ENCODE measurements at places on chromosomes 6 and 20.

DNA sequence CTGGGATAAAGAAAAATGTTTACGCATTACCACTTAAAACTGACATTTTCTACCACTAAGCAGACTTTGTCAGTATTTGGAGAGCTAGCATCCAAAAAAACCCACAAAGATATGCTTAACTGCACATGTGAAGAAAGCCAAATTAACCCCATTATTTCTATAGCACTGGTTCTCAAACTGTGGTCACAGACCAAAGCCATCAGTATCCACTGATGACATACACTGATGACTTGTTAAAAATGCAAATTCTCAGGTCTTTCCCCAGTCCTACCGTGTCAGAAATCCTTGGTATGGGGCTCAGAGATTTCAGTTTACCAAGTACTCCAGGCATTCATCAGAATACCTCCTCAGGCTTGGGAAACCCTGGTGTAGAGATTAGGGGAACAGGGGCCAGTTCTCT lies 230.2 kb downstream of the PTPRK start:
- no peak for DNase-seq

- no peak for DNase-seq
Measured at GRCh38 chr6:107800564-107801164, 23.4 kb downstream of the SCML4 start.

- DNase-seq = no peak
Measured at GRCh38 chr20:32287231-32287638, 9.8 kb downstream of the KIF3B start.

DNA sequence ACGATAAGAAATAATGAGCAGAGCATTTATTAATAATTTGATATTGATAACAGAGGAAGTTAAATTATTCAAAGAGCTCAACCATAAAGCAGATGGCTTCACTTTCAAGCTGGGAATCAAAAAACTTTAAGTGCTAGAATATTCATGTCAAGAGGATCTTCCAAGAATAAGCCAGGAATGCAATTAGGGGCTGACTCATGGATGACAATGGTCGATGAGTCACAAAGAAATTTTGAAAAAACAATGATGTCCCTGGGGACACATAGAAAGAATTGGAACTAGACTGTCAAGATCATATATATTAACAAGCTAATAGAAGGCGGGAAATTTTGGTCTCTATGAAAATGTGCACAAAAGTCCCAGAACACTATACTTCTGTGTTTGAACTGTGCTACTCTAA lies 304.1 kb downstream of the LAMA2 start:
- DNase-seq = no peak

DNA sequence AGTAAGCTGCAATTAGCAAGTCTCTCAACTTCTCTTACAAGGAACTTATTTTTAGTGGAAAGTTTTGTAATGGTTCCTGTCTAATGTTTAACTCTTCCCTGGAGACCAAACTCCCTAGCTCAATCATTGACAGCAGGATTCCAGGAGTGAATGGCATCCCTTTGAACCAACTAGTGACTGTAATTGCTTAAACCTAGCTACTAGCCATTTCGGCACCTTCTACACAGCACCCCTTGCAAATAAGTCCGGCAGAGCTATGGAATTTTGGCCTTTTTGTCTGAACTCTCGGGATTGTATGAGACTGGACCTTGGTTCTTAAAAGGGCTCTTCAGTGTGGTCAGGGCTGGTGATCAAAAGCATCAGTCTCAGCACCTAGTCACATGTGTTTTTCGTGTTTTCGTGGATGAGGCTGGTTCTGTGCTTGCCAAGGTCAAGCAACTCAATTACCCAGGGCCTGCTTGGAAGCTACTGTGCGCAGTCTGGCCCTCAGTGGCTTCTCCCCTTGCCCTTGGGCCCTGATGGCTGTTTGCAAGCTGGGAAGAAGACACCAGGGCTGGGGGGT lies 135.3 kb upstream of the NEDD9 start:
- no peak for DNase-seq

- DNase-seq = no peak
Measured at GRCh38 chr6:136666041-136666440, 115.8 kb upstream of the MAP7 start.

GRCh38 chr20:57389695-57390603 lies 1.2 kb upstream of the RBM38 start:
- no peak for DNase-seq

DNA sequence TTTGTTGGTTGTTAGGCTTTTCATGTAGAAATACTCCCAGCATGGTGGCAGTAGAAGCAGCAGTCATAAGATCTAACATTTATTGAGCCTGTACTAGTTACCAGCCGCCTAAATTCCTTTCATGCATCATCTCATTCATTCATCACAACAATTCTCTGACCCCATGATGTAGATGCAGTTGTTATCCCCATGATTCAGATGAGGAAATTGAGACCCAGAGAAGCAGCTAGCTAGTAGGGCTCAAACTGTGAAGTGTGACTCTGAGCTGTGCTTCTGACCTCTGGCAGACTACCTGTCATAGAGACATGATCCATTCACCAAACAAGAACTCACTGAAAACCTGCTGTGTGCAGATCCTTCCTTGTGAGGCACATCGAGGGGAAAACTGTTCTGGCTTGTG lies 16.9 kb downstream of the RREB1 start:
- DNase-seq = no peak

DNA sequence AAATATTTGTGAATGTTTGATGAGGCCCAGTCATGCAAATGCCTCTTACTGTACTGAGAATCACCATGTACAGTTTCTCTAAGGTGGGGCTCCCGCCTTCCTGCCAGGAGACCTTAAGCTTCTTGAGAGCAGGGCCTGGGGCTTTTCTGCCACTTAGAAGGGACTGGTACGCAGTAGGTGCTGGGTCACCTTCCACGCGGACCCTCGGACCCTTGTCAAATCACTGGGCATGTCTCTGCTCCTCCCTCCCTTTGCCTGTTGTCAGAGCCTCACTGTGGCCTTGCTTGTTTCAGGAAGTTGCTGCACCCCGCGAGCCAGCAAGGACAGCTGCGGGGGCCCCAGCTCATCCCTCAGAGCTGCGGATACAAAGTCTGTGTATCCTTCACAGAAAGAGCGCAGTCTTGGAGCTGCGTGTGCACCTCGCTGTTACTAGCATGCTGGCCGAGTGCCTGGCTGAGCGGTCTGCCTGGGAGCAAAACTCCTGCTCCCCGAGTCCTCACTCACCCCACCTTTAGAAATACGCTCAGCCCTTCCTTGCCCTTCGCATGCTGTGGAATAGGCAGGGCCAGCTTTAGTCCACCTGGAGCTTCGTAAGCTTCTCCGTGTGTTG lies 30.7 kb upstream of the IRF4 start:
- no peak for DNase-seq

DNA sequence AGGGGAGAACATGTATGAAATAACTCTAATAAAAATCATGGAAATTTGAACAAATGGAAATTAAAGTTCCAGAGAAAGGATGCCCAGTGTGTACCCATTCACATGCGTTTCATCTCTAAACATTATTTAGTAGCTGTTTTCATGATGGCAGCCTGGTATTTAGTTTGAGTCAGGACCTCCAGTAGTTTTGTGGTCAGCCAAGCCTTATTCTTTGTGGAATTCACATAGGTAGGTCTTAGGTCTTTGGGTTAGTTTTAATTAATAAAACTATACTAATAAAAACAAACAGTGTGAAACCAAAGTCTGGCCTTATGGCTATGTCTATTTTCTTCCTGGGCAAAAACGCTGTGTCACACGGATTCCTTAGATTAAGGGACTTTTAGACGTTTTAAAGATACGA lies 137.8 kb downstream of the FOXC1 start:
- DNase-seq = no peak

DNA sequence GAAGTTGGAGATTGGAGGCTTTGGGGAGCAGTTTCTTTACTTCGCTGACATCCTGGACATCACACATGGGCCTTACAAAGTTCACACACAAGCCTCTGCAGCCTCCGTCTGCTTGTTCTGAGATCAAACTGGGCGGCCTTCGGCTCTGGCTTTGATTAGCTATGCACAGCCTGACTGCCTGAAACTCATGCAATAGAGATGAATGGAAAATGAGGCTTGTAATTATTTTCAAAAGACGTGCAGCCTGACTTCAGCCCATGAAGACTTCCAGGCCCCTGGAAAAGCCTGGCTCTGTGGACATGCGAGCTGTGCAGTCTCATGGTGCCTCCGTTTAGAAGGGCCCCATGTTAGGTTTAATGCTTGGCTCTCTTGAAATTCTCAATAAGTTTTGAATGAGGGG lies 480.5 kb upstream of the SULF2 start:
- DNase-seq = no peak

GRCh38 chr6:157063176-157063905 lies 260.0 kb downstream of the TMEM242 start:
- DNase-seq = no peak

GRCh38 chr6:21384216-21384615 lies 209.3 kb upstream of the SOX4 start:
- no peak for DNase-seq

DNA sequence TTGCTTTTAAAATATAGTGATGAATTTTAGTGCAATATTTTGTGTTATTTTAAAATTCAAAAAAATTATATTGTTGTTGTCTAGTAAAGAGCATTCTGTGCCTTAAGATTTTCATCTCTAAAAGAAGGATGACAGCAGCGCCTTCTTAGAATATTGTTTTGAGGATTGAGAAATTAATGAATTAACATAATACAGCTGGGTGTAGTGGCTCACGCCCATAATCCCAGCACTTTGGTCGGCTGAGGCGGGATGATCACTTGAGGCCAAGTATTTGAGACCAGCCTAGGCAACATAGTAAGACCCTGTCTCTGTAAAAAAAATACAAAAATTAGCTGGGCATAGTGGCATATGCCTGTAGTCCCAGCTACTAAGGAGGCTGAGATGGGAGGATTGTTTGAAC lies 6.8 kb downstream of the TIAM2 start:
- DNase-seq = no peak

GRCh38 chr6:12265791-12266190 lies 24.4 kb upstream of the EDN1 start:
- DNase-seq = no peak

DNA sequence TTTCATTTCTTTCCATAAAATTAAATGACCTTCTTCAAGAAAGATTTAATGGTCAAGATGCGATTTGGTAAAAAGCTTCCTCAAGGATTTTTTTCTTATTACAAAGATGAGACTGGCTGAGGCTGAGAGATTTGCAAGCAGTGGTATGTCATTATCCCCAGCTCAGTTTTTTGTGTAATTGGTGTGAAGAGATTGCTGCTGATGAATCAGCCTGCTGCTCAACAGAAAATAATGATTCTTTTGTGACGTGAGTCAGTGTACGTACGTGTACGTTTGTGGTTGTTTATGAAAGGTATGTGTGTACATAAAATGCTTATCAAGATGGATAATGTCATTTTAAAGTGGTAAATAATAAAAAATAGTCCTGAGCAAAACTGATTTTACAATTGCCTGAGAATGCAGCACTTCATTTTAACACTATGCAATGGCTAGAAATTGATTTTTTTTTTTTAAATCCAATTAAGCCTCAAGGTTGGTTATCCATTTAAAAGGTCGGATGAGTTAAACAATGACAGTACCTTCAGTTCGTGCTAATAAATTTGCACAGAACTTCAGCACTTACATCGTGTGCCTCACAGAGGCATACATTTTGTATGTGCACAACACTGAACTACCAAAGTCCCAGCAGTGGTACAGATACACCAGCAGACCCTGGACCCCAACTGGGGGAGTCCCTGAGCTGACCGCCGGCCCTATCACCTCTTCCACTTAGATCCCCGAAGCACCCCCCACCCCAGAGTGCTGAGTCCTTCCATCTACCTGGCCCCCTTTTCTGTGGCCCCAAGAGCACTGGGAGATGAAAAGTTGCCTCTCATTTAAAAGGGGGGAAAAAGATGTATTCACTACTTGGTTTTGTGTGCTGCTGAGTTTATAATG lies 9.7 kb upstream of the NPEPL1 start:
- DNase-seq = no peak

- no peak for DNase-seq
Measured at GRCh38 chr6:124796464-124796970, 165.7 kb upstream of the RNF217 start.
